ENCODE measurements at places on chromosomes 1 and 21. TPM values are rescaled to one million over a fixed set of nuclear protein-coding genes. Genes with fewer than 3 reads are reported as not detected.

DNA sequence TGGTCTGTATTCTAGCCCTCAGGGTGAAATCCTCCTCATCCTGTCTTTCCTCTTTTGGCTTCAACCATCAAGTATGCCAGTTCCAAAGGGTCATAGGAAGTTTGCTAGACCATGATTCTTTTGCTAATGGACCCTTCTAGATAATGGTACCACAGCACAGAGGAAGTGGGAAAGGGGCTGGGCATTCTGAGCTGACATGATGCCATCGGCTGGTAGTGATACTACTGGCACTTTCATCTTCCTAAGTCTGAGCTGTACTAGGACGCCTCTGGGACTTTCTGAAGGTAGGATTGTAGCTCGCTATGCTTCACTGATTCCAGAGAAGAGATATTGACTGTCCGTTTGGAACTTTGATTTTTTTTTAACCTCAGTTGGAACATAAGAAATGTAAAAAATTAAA lies 11.4 kb downstream of the FASLG start:
- no peak for DNase-seq

DNA sequence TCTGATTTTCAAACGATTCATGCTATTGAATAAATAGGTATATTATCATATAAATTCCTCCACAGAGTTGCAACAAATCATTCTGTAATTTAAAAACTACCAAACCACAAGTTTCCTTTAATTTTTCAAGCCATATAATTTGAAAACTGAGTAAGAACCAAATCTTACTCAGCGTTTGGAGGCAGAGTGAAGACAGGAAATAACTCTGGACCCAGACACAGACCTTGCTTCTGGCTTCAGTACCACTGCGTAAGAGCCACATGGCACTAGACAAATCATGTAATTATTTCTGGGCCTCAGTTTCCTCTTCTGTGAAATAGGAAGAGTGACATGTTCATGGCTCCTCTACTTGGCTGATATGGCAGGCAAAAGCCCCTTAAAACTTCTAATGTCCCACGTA lies 82.4 kb downstream of the SMYD2 start:
- no peak for DNase-seq

- no peak for DNase-seq
Measured at GRCh38 chr1:87513966-87514660, 185.4 kb downstream of the LMO4 start.

DNA sequence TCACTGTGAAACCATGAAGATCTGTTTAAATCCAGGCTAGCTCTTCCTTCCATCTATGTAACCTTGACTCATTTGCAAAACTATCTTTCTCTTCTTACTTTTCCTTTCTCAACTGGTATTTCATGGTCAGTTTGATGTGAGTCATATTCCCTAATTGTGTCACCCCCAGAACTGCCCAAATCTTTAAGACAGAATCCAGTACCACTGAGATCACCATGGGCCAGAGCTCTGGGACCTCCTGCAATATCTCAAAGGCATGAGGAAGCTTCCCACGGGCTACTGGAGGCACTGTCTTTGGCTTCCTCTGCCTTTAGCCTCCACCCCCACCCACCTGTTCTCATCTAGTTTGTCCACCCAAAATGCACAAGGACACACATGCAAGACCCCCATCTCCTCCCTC lies 274.4 kb upstream of the FMN2 start:
- DNase-seq = no peak

GRCh38 chr1:12284486-12284885 lies 54.7 kb downstream of the VPS13D start:
- no peak for DNase-seq

GRCh38 chr1:51253691-51254090 lies 17.6 kb downstream of the RNF11 start:
- no peak for DNase-seq

The SPRR1B gene
- total RNA-seq = not detected

The PADI3 gene
- not detected for total RNA-seq

Measured in activated naive CD4-positive, alpha-beta T cell treated with anti-CD3 and anti-CD28 coated beads, Interleukin-2, amount 50 U/mL, for 72 hours (primary cell).